ENCODE measurements at places on chromosomes 4 and X.

- no peak overlapping the region for H3K4me3 ChIP-seq
- H3K4me1 ChIP-seq = no peaks in the 10 kb centered on the region
- no peaks in the 10 kb centered on the region for H3K36me3 ChIP-seq
- no peak overlapping the region for H3K27ac ChIP-seq
Observed at GRCh38 chrX:30822068-30822681, 66.9 kb downstream of the TAB3 start.

GRCh38 chr4:98602270-98602669 is 56.1 kb downstream of the TSPAN5 start:
- H3K27ac ChIP-seq = no peak overlapping the region
- peaks cover 4% of the 10 kb centered on the region for H3K4me1 ChIP-seq
- H3K36me3 ChIP-seq = no peaks in the 10 kb centered on the region
- DNase-seq = no peak

DNA sequence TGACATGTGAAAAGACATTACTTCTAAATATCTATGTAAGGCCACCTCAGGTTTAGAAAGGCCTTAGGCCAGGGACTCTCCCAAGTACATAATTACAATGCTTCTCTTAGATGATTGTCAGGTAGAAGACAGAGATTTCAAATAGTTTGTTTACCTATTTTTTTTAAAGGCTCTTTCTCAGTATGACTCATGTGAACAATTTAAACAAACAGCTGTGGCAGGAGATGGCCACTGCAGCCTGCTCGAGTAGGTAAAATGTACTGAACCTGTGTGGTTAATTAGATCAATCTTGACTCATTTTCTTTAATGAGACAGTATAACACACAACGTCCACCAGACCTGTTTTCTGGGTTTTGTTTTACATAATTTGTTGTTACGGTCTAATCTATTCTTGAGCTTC is 50.2 kb downstream of the LEF1 start:
- peaks cover 6% of the 10 kb centered on the region for H3K4me1 ChIP-seq
- DNase-seq = peak; percentile 60
- no peaks in the 10 kb centered on the region for H3K36me3 ChIP-seq
- H3K27me3 ChIP-seq = no peaks in the 10 kb centered on the region
- H3K27ac ChIP-seq = no peak overlapping the region
- H3K4me3 ChIP-seq = no peak overlapping the region

GRCh38 chrX:55839485-55839884 is 121.9 kb downstream of the RRAGB start:
- H3K4me1 ChIP-seq = no peaks in the 10 kb centered on the region
- no peak overlapping the region for H3K4me3 ChIP-seq
- no peaks in the 10 kb centered on the region for H3K27me3 ChIP-seq
- no peak for DNase-seq

DNA sequence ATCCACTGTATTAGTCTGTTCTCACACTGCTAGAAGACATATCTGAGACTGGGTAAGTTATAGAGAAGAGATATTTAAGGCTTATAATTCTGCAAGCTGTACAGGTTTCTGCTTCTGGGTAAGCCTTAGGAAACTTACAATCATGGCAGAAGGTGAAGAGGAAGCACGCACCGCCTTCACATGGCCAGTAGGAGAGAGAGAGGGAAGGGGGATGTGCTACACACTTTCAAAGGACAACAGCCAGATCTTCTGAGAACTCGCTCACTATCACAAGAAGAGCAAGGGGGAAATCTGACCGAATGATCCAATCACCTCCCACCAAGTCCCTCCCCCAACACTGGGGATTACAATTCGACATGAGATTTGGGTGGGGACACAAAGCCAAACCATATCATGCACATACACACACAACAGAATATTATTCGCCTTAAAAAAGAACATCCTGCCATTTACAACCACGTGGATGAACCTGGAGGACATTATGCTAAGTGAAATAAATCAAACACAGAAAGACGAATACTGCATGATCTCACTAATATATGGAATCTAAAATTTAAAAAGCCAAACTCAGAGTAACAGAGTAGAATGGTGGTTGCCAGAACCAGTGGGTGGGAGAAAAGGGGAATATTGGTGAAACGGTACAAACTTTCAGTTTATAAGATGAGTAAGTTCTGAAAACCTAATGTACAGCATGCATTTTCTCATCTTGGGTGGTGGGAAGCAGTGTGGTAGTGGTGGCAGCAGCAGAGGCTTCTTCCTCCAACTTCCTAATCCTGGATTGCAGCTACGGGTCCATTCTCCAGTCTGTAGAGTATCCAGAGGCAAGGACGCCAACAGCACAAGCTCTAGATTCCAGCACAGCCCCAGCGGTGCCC is 12.8 kb downstream of the FRYL start:
- no peaks in the 10 kb centered on the region for H3K27me3 ChIP-seq
- H3K27ac ChIP-seq = no peak overlapping the region
- no peak for DNase-seq
- H3K4me3 ChIP-seq = no peak overlapping the region
- peaks cover 3% of the 10 kb centered on the region for H3K36me3 ChIP-seq
